ENCODE measurements at places on chromosomes 5 and 9. TPM values are rescaled to one million over a fixed set of nuclear protein-coding genes. Genes with fewer than 3 reads are reported as not detected.

DNA sequence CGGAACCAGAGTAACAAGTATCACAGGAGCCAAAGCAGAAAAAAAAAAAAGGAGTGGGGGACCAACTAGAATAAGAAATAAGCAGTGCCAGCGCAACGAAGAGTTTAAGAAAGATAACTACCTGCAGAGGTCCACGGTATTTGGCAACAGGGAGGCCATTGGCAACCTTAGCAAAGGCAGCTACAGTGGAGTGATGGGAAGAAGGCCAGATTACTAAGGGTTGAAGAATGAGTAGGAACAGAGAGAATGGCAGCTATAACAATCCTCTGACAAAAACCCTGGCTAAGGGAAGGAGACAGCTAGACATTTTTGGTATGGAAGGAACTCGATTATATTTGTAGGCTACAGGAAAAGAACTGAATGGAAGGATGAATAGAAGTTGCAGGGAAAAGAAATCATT lies 93.4 kb upstream of the DMAC1 start:
- no peak overlapping the region for H3K27ac ChIP-seq
- no peak for DNase-seq
- peaks cover 4% of the 10 kb centered on the region for H3K4me1 ChIP-seq
- H3K36me3 ChIP-seq = peaks cover 7% of the 10 kb centered on the region
- no peaks in the 10 kb centered on the region for H3K27me3 ChIP-seq

- no peak overlapping the region for H3K27ac ChIP-seq
- H3K4me1 ChIP-seq = no peaks in the 10 kb centered on the region
- no peak for DNase-seq
Observed at GRCh38 chr5:115992848-115993350, 30.6 kb downstream of the LVRN start.

Gene GPSM1
- 16.2 TPM for total RNA-seq

- peak overlapping the region; percentile 96 for H3K27ac ChIP-seq
- peak overlapping the region; percentile 84 for H3K4me3 ChIP-seq
- H3K4me1 ChIP-seq = peaks cover 31% of the 10 kb centered on the region
Observed at GRCh38 chr5:150672237-150672883, 11.3 kb downstream of the MYOZ3 start.

- no peaks in the 10 kb centered on the region for H3K36me3 ChIP-seq
- no peak overlapping the region for H3K27ac ChIP-seq
- no peaks in the 10 kb centered on the region for H3K27me3 ChIP-seq
- H3K4me3 ChIP-seq = no peak overlapping the region
- DNase-seq = no peak
Observed at GRCh38 chr5:59746241-59746765, 147.2 kb downstream of the PDE4D start.

GRCh38 chr5:178836628-178837027 lies 23.1 kb upstream of the ZNF354B start:
- H3K36me3 ChIP-seq = peaks cover 8% of the 10 kb centered on the region
- no peak overlapping the region for H3K27ac ChIP-seq
- no peak overlapping the region for H3K4me3 ChIP-seq

Gene PCDHGA2
- 0.66 TPM for total RNA-seq

- peaks cover 2% of the 10 kb centered on the region for H3K4me1 ChIP-seq
- no peaks in the 10 kb centered on the region for H3K36me3 ChIP-seq
- no peak for DNase-seq
- peaks cover 13% of the 10 kb centered on the region for H3K27me3 ChIP-seq
- no peak overlapping the region for H3K4me3 ChIP-seq
Observed at GRCh38 chr5:378301-378891, 56.9 kb downstream of the AHRR start.

Gene CER1
- 4.1 TPM for total RNA-seq

DNA sequence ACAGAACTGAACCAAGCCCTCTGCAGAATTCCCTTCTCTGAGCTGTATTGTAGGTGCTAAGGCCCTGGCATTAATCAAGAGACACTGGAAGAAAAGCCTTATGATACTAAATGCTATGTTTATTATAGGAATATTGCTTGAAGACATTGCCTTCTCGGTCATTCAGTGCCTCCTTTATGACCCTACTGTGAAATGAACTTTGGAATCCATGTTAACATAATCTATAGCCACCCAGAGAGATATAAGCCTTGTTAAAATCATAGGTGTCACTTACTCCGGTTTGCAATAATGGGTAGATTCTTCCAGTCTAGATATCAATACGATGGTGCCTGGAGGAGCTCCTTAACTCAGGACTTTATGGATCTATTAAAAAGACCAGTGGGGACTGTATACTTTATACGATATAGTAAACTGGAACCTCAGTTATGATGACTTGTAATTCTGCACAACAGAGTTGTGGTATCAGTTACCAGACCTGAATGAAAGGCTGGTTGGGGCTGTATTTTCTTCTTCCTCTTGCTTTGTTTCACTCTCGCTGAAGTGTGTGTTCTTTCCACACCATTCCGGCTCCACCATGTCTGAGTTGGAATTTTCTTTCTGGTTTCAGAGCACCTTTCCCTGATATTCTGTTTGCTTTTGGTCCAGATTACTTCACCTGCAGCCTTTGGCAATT lies 154.5 kb downstream of the DROSHA start:
- no peak overlapping the region for H3K27ac ChIP-seq
- no peaks in the 10 kb centered on the region for H3K27me3 ChIP-seq
- DNase-seq = no peak
- peaks cover 20% of the 10 kb centered on the region for H3K4me1 ChIP-seq
- H3K36me3 ChIP-seq = no peaks in the 10 kb centered on the region
- H3K4me3 ChIP-seq = no peak overlapping the region

GRCh38 chr9:127030814-127031740 lies 91.4 kb downstream of the ANGPTL2 start:
- peaks cover 11% of the 10 kb centered on the region for H3K4me1 ChIP-seq
- H3K36me3 ChIP-seq = no peaks in the 10 kb centered on the region
- no peaks in the 10 kb centered on the region for H3K27me3 ChIP-seq
- H3K27ac ChIP-seq = no peak overlapping the region
- no peak overlapping the region for H3K4me3 ChIP-seq

DNA sequence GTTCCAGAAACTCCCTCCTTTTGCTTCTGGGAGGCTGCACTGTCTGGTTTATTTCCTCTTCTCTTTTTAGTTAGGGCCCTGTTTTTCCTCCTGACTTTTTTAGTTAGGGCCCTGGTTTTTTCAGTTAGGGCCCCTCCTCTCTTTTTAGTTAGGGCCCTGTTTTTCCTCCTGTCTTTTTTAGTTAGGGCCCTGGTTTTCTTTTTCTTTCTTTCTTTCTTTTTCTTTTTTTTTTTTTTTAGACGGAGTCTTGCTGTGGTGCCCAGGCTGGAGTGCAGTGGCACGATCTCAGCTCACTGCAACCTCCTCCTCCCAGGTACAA lies 15.1 kb downstream of the GSN start:
- peaks cover 43% of the 10 kb centered on the region for H3K4me1 ChIP-seq
- no peak overlapping the region for H3K27ac ChIP-seq
- H3K36me3 ChIP-seq = peaks cover 3% of the 10 kb centered on the region
- DNase-seq = no peak
- peaks cover 91% of the 10 kb centered on the region for H3K27me3 ChIP-seq

Gene SLC6A7
- total RNA-seq = not detected

Gene SPTAN1
- 255 TPM for total RNA-seq

GRCh38 chr9:122261469-122261881 lies 3.2 kb downstream of the RBM18 start:
- peaks cover 20% of the 10 kb centered on the region for H3K4me1 ChIP-seq
- DNase-seq = no peak
- H3K27ac ChIP-seq = no peak overlapping the region
- H3K4me3 ChIP-seq = no peak overlapping the region
- no peaks in the 10 kb centered on the region for H3K27me3 ChIP-seq
- peaks cover 16% of the 10 kb centered on the region for H3K36me3 ChIP-seq

All from WTC11 (cell line).